ENCODE measurements at places on chromosomes 4 and X.

DNA sequence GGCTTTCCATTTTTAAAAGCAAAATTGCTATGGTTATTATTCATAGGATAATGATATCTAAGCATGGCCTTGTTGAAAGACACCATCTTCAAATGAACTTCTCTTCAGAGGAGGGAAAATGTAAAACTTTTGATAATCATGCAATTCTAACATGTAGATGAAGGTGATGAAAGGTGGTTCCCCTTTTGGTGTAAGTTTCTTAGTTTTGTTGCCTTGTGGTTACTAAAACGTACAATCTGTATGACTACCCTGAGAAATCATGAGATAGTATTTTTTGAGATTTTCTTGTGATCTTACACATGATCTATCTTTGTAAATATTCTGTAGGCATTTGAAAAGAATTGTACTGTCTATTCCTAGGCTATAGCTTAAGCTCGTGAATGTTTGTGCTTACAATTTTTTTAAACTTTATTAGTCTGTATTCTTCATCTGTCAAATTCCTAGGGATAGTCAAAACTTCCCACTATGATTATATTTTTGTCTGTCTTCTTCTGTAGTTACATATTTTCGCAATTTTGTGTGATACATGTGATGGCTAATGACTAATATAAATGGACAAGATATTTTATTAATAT is 47.5 kb downstream of the PTPN13 start:
- no peak for DNase-seq
- no peaks in the 10 kb centered on the region for H3K27me3 ChIP-seq
- no peak overlapping the region for H3K27ac ChIP-seq

DNA sequence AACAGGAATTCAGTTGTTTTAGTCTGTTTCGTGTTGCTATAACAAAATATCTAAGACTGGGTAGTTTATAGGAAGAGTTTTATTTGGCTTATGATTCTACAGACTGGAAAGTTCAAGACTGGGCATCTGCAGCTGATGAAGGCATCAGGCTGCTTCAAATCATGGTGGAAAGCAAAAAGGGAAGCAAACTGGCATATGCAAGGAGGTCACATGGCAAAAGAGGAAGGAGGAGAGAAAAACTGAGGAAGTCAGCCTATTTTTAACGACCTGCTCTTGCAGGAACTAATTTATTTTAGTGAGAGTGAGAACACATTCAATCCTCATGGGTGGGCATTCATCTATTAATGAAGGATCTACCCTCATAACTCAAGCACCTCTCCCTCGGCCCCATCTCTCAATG is 363.1 kb upstream of the HS3ST1 start:
- H3K4me1 ChIP-seq, result no peaks in the 10 kb centered on the region
- H3K27ac ChIP-seq, result no peak overlapping the region
- H3K4me3 ChIP-seq, result no peak overlapping the region
- no peak for DNase-seq

GRCh38 chr4:172517391-172517790 is 651.2 kb upstream of the GALNT7 start:
- H3K4me1 ChIP-seq, result no peaks in the 10 kb centered on the region
- no peaks in the 10 kb centered on the region for H3K27me3 ChIP-seq
- no peak for DNase-seq
- H3K4me3 ChIP-seq, result no peak overlapping the region
- H3K27ac ChIP-seq, result no peak overlapping the region

- no peaks in the 10 kb centered on the region for H3K27me3 ChIP-seq
- H3K4me3 ChIP-seq, result no peak overlapping the region
- H3K36me3 ChIP-seq, result no peaks in the 10 kb centered on the region
- no peak for DNase-seq
- no peak overlapping the region for H3K27ac ChIP-seq
Observed at GRCh38 chrX:114162068-114162735, 421.7 kb upstream of the HTR2C start.

DNA sequence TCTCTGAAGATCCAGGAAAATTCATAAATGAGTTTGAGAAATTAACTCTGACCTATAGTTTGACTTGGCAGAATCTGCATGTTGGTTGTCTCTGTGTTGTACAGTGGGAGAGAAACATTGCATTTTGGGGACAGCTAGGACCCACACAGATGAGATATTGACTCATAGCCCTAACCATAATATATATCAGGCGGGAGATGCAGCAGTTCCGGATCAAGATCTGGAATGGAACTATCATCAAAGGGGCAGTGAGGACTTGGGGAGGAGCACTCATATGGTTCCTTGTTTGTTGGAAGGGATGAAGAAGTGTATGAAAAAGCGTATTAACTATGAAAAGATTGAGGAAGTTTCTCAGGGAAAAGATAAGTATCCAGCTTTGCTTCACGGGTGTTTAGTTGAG is 14.0 kb downstream of the CXCL2 start:
- no peak overlapping the region for H3K4me3 ChIP-seq
- no peaks in the 10 kb centered on the region for H3K36me3 ChIP-seq
- no peaks in the 10 kb centered on the region for H3K27me3 ChIP-seq
- DNase-seq, result no peak
- H3K4me1 ChIP-seq, result no peaks in the 10 kb centered on the region

DNA sequence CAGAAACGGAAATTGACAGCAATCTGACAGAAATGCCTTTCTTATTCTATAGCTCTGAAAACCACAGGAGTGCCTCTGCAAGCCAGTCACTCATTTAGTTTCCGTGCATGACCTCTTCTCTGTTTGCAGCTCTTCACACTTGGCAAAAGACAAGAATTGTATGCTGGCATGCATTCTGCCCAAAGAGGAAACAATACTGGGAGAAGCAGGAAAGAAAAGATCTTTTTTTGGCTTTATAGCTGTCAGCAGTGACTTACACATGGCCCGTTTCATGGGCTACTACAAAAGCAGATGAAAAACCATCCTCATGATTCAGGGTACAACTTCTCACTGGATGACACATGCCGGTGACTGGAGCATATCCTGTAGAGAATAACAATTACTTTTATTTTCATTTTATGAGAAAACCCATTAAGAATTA is 249.4 kb downstream of the ADAMTS3 start:
- H3K4me1 ChIP-seq, result no peaks in the 10 kb centered on the region
- H3K27ac ChIP-seq, result no peak overlapping the region
- no peaks in the 10 kb centered on the region for H3K36me3 ChIP-seq
- no peak overlapping the region for H3K4me3 ChIP-seq
- H3K27me3 ChIP-seq, result no peaks in the 10 kb centered on the region

GRCh38 chr4:45102716-45103115 is 376.4 kb upstream of the GNPDA2 start:
- no peak for DNase-seq
- no peaks in the 10 kb centered on the region for H3K4me1 ChIP-seq
- H3K36me3 ChIP-seq, result no peaks in the 10 kb centered on the region
- no peak overlapping the region for H3K4me3 ChIP-seq
- no peak overlapping the region for H3K27ac ChIP-seq
